ENCODE measurements at places on chromosomes 16 and 17.

DNA sequence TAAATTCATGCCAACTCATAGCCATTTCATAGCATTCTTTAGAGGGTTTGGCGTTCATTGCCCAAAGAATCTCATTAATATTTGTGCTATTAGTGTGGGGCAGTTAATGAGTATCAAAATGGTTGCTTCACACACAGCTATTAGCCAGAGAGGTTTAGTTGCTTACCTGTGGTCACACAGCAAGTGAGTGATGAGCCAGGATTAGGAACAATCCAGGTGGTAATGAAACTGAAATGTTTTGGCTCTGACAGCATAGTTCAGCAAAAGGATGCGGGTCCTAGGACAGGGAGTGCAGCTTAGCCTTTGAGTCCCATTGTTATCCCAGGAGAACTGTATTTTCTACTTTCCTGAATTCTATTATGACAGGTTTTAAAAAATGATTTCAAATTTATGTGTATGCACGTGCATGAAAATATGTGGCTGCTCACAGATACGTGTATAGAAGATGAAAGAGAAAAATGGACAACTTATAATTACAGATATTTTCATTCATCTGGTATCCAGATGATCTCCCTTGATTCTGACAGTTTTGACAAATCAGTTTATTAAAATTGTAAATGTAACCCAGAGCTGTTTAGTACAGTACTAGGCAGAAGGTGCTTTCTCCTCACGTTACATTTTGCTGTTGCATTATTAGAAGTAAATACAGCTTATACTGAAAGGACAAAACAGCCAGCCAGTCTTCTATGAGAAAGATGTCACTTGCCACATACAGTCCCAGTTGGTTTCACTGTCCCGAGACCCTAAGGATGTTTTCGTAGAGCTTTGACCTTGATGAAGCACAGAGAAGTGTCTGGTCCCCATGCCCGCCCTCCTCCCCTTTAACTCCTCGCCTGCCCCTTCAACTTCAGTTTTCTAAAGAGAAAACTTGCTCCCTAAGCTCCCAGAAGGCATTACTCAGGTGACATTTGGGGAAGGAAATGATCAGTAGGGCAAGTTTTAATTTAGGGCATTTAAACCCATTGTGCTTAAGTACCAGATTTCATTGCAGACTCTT, 99.8 kb upstream of the TBX2 start:
- DNase-seq, result no peak

- DNase-seq, result no peak
Observed at GRCh38 chr16:25550647-25551046, 141.1 kb upstream of the HS3ST4 start.

DNA sequence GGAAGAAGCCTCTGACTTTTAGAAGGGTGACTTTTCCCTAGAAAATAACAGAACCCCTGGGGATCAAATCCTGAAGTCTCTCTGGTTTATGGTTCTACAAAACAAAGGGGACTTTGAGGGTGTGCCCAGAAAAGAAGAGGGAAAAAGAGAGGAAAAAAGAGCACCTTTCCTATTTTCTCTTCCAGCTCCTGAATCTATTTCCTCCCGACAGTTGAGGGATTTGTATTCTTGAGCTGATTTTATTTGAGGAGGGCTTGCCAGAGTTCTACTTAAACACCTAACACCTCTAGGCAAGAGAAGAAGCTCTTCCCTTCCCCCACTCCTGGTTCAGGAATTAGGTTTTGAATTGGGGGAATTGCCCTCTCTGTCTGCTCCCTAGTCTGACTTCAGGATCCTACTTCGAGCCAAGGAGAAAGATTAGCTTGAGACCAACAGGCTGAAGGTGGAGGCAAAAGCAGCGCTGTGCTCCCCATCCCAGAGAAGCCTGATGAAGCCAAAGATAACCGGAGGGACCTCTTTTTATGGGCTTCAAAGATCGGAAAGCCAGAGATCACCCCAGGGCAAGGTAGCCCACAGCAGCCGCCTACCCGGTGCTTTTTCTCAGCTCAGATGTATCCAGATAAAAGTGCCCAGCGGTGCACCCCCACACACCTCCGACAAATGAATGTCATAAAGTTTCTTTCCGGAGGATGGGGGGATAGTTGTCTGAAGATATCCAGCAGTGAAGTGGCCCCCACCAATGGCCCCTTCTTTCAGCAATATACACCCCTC, 796 bp downstream of the HOXB3 start:
- DNase-seq, result no peak

- DNase-seq, result no peak
Observed at GRCh38 chr17:63364387-63364786, 81.7 kb downstream of the CYB561 start.

GRCh38 chr17:1999557-2000251, 25.4 kb downstream of the RTN4RL1 start:
- no peak for DNase-seq

- DNase-seq, result no peak
Observed at GRCh38 chr17:19248928-19249574, 11.9 kb downstream of the EPN2 start.

- no peak for DNase-seq
Observed at GRCh38 chr16:71569621-71570020, 7.3 kb downstream of the TAT start.

DNA sequence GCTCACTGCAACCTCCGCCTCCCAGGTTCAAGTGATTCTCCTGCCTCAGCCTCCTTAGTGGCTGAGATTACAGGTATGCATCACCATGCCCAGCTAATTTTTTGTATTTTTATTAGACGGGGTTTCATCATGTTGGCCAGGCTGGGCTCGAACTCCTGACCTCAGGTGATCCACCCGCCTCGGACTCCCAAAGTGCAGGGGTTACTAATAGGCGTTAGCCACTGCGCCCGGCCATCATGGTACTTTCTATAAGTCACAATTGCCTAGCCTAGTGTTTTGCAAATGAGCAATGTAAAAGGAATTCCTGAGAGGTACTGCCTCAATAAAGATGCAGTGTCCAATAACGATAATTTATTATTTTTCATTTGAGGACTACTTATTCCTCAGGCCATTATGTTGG, 13.9 kb upstream of the PSMC3IP start:
- DNase-seq, result no peak

GRCh38 chr17:81812571-81813370, 8.8 kb downstream of the GCGR start:
- DNase-seq, result no peak

GRCh38 chr16:83233153-83233552, 574.6 kb upstream of the HSBP1 start:
- DNase-seq, result no peak

DNA sequence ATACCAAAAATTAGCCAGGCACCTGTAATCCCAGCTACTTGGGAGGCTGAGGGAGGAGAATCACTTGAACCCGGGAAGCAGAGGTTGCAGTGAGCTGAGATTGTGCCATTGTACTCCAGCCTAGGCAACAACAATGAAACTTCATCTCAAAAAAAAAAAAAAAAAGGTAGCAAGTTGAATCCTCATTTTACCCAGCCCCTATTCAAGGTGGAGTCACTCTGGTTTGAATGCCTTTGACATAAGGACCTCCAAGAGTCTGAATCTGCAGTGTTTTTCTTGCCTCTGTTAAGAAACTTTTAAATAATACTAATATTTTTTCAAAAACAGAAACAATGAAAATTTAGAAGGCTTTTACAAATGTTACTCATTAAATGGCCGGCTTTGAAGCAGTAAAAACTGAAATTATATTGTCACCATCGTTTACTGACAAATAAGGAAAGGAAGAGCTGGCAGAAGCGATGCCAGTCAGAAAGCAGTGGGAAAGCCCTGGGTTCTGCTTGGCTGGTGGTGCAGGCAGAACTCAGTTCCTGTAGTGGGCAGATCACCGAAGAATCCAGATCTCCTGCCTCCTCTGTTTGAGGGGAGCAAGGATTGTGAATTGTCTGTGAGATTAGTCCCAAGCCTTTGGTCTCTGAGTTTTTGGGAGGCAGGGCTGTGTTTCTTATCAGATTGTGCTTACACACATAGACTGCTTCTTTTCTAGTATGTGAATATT, 99.7 kb upstream of the HAS3 start:
- DNase-seq, result no peak

- no peak for DNase-seq
Observed at GRCh38 chr17:29178750-29179231, 1.4 kb downstream of the MYO18A start.

DNA sequence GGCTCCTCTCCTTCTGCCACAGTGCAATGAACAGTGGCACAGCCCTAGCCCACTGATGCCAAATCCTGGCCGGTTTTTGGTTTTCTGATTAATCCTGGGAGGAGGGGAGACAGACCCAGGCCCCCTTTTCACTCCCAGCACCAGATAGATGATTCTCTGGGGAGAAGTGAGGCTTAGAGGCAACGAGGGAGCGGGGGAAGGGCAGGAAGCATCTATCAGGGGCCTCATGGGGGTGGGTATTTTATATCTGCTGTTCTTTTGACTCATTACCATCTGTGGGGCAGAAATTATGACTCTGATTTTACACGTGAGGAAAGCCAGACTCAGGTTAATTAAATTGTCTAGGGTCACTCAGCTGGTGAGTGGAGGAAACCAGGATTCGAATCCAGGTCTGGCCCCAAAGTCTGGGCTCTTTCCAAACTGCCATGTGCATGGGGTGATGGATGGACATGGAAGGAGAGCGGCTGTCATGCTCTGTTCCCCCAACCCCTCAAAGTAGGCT, 79.4 kb downstream of the MRM1 start:
- DNase-seq, result no peak

DNA sequence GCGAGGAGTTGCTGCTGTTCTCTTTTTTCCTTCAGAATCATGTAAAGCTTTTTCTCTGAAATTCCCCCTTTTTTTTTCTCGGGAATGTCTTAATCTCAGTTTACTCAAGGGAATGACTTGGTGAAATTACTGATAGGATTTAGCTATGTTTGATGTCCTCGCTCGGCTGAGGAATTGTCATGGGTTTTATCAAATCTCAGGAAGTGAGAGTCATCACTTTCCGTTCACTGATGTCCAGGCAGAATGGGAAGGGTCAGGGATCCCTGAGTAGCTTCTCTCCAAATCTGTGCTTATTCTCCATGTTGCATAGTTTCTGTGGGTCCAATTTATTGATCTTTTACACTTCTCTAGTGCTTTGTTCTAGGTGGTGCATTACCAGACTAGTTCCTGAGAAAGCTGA, 6.3 kb downstream of the IGSF6 start:
- no peak for DNase-seq

DNA sequence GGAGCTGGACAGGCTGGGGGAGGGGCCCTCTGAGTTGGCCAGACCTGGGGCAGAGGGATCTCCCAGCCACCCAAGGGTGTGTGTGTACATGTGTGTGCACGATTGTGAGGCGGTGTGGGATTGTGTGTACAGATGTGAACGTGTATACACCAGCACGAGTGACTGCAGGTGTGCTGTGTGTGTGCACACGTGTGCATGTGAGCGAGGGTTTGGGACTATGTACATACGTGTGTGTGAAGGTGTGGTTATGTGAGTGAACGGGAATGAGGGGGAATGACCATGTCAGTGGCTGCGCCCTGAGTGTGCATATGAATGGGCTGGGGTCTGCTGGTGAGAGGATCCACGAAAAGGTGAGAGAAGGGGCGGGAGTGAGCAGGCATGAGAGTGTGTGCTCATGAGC, 22.4 kb upstream of the TAC4 start:
- no peak for DNase-seq

GRCh38 chr16:62969711-62970318, 933.6 kb upstream of the CDH8 start:
- no peak for DNase-seq

DNA sequence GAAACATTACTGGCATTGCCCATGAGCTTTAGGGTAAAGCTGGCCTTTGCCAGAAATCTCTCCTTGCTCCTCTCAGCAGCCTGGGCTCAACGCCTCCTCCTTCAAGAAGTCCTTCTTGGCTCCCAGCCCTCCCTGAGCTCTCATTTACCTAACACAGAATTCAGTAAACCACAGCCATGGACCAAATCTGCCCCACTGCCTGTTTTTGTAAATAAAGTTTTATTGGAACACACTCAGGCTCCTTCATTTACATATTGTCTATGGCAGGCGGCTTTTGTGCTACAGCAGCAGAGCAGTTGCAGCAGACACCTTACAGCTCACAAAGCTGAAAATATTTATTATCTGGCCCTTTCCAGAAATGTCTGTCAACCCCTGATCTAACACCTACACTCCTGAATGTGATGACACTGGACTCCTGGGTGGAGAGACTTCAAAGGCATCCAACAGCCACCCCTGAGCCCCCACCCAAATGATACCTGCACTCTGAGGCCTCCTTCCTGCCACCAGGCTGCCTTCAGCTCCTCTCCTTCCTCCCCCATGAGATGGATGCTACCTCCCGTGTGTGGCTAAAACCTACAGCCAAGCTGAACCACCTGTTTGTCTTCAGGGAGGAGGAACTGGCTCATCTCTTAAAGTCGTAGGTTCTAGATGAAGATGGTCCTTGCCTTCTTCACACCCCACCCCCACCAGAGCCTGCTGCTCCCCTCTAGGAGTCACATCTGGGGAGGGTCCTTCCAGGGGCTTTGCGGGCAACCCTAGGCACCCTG, 41.6 kb downstream of the PIMREG start:
- no peak for DNase-seq

GRCh38 chr16:28274676-28275075, 17.6 kb upstream of the SBK1 start:
- DNase-seq, result no peak

DNA sequence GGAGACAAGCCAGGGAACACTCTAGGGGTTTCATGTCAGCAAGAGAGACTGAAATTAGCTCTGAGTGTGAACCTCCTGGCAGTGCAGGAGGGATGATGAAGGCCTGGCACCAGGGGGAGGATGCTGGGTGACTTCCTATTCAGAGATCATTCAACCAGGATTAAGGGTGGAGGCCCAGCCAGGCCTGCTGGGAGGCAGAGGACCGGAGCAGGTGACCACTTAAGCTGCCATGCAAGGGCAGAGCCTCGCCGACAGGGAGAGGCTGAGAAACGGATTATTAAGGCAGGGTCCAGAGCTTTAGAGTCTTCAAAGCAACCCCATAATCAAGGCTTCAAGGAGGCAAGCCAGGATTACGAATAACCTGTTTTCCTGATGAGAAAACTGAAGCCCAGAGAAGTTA, 10.6 kb upstream of the SRCIN1 start:
- no peak for DNase-seq

DNA sequence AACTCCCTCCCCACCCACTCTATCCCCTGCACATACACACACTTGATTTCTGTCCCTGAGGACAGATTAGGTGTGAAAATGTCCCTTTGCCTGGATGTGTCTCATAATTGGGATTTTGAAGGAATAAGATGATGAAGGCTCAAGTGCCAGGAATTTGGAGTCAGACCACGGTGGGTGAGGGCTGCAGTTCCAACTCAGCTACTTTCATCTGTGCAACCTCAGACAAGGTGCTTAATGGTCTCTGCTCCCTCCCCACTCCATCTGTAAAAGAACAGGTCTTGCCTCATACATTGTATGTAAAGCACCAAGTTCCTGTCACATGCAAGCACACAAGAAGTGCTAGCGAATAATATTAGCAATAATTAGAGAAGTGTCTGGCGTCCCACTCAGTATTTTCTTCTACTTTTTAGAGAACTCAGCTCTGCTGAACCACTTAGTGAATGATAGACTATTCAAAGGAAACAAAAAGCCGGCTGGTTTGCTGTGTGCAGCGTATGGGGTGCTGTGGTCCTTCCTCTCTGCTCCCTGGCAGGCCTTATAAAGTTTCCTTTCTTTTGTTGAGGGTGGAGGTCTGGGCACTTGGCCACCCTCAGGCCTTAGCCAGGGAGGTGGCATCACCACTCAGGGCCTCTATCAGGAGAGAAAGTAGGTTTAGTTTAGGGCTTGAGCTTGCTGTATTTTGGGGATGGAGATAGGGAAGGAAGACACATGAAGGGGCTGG, 6.4 kb downstream of the TBX4 start:
- DNase-seq, result no peak

All from esophagus squamous epithelium (tissue), 5 donors.